ENCODE measurements at places on chromosomes 7 and 10. TPM values are rescaled to one million over a fixed set of nuclear protein-coding genes. Genes with fewer than 3 reads are reported as not detected.

Gene GIMAP1
- total RNA-seq = 0.09 TPM

Gene TBXAS1
- total RNA-seq = 2.1 TPM

Gene IGFBP1
- not detected for total RNA-seq

Gene ASZ1
- total RNA-seq = not detected

Gene TRIM8
- 45.1 TPM for total RNA-seq

Gene MCM10
- total RNA-seq = 0.34 TPM

Gene PLA2G12B
- total RNA-seq = not detected

Gene WNT16
- total RNA-seq = 0.09 TPM

Gene OR13A1
- under 0.01 TPM for total RNA-seq

Gene AKR1C4
- total RNA-seq = not detected

Gene CALML5
- total RNA-seq = not detected

Gene SLC29A3
- 1.4 TPM for total RNA-seq

Gene SAMD9
- 15.6 TPM for total RNA-seq

Gene LRMDA
- total RNA-seq = 3.8 TPM

Gene WDFY4
- not detected for total RNA-seq

Gene ANKRD7
- total RNA-seq = 1.6 TPM

Gene BAMBI
- 0.32 TPM for total RNA-seq

Gene HECTD2
- 12.5 TPM for total RNA-seq

Gene CPED1
- total RNA-seq = 36.9 TPM

Gene STMP1
- 15.3 TPM for total RNA-seq

Gene SH2B2
- 0.95 TPM for total RNA-seq

Gene NCF1
- under 0.01 TPM for total RNA-seq

Gene TNPO3
- total RNA-seq = 60.0 TPM

Gene R3HCC1L
- 16.7 TPM for total RNA-seq

Gene KCND2
- 5.0 TPM for total RNA-seq

Gene H2BK1
- total RNA-seq = not detected

Gene DYNC1I1
- total RNA-seq = 0.17 TPM

Gene FAM221A
- total RNA-seq = 0.95 TPM

Gene ZNF282
- total RNA-seq = 18.6 TPM

Gene SSBP1
- 158 TPM for total RNA-seq

Gene CALHM3
- total RNA-seq = not detected

Gene ASB10
- not detected for total RNA-seq

Gene MARVELD1
- total RNA-seq = 9.5 TPM

Gene NAT16
- total RNA-seq = not detected

Gene OR2A1
- not detected for total RNA-seq

Gene NODAL
- not detected for total RNA-seq

Gene FAM185A
- 10.6 TPM for total RNA-seq

Data from bronchial smooth muscle cell (primary cell).